ENCODE measurements at places on chromosomes 5 and 9.

GRCh38 chr9:5953743-5954707 is 61.4 kb downstream of the RANBP6 start:
- DNase-seq: no peak

DNA sequence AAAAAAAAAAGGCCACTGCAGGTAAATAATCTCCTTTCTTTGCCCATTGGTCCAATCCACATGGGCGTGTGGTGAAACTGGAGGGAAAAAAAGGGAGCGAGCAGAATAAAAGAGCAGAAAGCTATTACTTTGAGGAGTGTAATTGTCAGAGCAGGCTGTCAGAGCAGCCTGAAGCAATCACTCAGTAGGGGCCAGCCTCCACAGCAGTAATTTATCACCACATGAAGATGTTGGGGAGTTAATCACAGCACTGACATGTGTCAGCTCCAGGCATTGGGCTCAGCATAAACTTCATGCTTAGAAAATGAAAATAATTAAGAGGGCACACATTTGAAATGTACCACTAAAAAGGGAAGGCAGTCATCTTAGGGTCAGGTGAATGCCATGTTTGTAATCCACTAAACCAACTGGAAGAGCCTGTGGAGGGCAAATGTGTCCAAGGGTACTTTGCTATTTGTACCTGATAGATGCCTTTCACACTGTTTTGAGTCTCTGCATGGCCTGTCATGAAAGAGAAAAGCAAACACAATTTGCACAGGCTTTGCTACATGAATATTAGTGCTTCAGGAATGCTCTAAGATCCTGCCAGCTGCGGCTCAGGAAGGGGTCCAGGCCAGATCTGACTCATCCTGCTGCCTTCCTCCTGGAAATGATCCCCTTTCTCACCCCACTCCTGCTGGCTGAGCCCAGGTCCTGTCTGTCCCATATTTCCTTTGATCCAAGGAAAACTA is 2.9 kb upstream of the PTGER4 start:
- no peak for DNase-seq

DNA sequence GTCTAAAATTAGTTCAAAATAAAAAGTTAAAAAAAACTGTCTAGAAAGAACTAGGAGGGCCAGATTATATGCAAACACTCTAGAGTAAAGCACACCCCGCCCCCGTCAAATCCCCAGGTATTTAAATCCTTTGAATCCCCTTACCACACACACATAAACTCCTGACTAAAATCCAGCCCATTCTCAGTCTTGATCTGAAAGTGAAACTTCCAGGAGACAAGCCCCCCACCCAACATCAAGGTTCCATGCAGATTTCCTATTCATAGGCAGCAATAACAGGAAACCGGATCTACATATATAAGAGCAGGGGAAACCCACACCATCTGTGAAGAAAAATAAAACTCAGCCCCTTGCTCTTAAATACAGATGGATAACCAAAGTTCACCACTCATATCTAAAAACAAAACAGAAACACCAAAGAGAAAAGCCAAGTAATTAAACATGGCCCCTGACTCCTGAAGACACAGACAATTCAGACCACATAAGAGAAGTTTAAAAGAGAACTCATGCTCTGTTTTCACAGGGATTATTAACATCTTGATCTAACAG is 42.3 kb downstream of the MARCHF3 start:
- DNase-seq: peak; percentile 32

DNA sequence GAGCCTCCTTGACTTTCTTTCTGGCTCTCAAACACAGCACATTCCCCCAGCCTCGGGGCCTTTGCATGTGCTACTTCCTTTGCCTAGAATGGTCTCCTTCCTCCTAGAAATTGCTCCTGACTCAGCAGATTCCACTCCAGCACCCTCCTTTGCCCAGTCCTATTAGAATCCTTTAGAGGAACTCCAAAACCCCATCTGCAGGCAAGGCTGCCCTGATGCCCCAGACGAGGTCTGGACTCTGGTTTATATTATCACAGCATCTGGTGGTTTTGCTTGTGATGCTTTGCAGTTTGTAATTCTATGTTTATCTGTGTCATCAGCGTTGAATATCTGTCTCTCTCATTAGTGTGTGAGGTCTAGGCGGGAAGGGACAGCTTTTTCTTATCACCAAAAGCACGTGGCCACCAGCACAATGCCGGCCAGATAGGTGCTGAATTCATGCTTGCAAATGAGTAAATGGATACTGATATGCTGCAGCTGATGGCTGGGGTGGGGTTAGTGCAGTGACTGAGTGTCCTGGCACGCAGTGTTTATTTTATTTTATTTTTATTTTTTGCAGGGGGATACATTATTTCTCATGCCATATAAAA is 30.0 kb upstream of the ANKH start:
- DNase-seq: no peak

- DNase-seq: no peak
Measured at GRCh38 chr9:18889550-18889949, 143.5 kb downstream of the SAXO1 start.

DNA sequence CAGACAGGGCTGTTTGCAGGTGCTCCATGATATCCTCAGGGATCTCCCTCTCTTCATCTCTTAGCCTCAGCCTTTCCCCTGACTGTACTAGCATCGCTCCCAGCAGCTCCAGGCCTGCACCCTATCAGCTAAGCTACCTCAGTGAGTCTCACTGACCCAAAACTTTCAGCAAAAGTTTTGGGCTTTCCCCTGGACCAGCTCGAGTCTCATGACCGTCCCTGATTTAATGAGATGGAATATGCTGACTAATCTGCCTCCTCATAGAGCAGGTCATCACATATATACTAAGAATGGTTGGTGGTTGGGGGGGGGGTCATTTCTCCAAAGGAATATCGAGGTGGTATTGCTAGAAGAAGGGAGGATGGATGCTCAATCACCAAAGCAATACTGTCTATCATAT is 151.5 kb downstream of the NR3C1 start:
- no peak for DNase-seq

GRCh38 chr5:144794922-144795321 is 624.2 kb downstream of the KCTD16 start:
- no peak for DNase-seq

- no peak for DNase-seq
Measured at GRCh38 chr5:32193591-32193990, 19.5 kb upstream of the GOLPH3 start.

- DNase-seq: peak; percentile 76
Measured at GRCh38 chr9:91500509-91501014, 76.9 kb upstream of the NFIL3 start.

GRCh38 chr9:93824386-93825294 is 130.5 kb downstream of the BARX1 start:
- no peak for DNase-seq

- DNase-seq: no peak
Measured at GRCh38 chr9:89425024-89425805, 72.7 kb downstream of the SEMA4D start.

GRCh38 chr5:16586556-16586955 is 30.2 kb downstream of the RETREG1 start:
- DNase-seq: no peak

GRCh38 chr5:122078116-122079110 is at the start of gene LOX:
TSS of gene LOX (minus strand) at chr5:122078259. CDS start at chr5:122077985, 274 bp downstream.
- DNase-seq: no peak

- DNase-seq: no peak
Measured at GRCh38 chr9:122039234-122039633, 53.9 kb downstream of the TTLL11 start.

DNA sequence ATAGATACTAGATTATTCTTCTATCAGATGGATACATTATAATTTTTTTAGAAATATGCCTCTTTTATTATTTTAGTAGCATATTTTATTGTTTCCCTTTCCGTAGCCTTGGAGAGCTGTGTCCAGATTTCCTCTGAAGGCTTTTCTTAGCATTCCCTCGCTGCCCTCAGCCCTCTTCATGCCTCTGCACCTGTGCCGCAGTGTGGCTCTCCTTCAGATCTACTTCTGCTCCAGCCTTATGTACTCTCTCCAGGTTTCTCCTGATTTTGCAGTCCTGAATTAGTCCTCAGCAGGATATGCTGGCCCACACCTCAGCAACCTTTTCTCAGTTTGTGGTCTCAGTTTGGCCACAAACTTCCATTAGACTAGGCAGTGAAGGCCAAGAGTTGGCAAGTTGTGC is 1052.0 kb downstream of the TAF11L14 start:
- DNase-seq: no peak

GRCh38 chr9:108395421-108395820 is 460.4 kb downstream of the ACTL7B start:
- no peak for DNase-seq

DNA sequence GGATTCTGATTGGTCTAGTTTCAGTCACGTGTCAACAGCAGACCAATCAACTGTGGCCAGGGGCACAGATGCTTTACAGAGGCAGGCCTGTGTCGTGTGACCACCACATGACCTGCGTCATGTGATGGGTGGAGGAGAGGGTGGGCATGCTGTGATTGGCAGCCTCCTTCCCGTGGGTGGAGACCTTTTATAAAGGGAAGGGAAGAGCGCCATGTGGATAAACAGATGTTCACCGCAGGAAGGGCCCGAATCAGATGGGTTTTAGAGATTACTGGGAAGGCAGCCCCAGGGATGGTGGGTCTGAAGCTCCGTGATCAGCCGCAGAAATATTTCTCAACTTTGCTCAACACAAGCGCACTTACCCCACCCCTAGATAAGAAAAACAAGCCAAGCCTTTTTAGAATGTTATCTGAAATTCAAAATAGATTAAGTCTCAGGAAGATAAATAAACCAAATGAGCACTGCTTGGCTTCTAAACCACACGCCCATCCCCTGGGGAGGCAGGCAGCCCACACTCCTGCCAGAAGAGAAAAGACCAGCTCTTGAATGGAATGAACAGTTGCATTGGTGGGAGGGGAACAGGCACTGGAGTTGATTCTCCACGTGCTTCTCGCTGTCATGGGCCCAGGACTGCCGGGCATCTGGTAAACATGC is 43.6 kb downstream of the ROPN1L start:
- no peak for DNase-seq

DNA sequence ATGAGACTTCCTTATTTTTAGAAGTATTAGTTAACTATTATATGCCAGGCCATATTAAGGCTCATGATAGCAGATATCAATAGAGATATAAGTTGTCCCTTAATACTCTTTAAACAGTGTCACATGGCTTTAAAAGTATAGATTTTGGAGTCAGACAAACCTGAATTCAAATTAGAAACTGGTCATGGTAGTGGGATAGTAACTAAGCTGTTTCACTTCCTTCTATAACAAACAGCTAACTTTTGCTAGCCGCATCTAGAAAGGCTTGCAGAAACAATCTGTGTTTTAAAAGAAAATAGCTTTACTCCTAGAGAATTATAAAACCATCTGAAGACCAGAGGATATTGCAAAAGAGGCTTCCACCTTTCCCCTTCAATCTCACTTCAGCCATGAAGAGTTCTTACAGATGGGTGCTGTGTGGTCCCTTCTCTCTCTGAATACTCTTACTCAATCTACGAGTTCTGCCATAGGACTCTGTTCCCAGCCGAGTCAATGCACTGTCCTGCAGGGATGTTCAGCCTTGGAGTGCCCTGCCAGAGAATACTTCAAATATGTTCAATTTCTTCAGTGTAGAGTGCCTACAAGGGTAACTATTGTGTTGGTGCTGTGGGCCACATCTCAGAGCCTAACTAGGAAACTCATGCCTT is 810.2 kb downstream of the EFNA5 start:
- DNase-seq: no peak

DNA sequence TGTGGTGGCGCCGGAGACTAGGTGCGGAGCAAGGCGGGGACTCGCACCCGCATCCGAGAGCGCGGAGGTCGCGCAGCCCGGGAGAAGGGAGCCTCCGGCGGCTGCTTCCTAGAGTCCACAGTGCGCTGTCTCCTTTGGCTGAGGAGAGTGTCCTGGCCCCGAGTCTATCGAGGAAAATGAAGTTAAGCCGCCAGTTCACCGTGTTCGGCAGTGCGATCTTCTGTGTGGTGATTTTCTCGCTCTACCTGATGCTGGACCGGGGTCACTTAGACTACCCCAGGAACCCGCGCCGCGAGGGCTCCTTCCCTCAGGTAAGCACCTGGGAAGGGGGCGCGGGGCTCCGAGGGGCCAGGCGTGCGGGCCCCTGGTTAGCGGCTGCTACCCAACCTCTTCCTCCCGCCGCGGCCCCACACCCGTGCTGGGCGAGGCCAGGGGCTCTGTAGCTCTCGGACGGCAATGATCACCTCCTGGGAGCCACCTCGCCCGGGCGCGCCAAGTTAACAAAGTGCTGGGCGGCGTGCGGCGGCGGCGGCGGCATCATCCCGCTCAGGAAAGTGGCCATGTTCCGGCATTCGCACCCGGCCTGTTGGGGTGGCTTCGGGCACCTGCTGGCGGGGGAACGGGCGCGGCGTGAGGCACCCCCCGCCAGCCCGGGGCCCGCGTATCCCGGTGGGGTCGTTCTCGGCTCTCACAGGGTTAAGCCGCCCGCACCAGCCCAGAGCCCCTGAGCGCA is 681 bp downstream of the MAN2A1 start:
- peak; percentile 36 for DNase-seq

- peak; percentile 76 for DNase-seq
Measured at GRCh38 chr5:65926276-65926783, at the start of gene ERBIN. TSS of gene ERBIN (plus strand) at chr5:65926575. CDS start at chr5:65992719, 66,144 bp downstream.
